HEK293T (cell line): ENCODE measurements at places on chromosomes 11 and 22.

GRCh38 chr11:132347156-132348090, 977.0 kb downstream of the NTM start:
- DNase-seq: no peak

DNA sequence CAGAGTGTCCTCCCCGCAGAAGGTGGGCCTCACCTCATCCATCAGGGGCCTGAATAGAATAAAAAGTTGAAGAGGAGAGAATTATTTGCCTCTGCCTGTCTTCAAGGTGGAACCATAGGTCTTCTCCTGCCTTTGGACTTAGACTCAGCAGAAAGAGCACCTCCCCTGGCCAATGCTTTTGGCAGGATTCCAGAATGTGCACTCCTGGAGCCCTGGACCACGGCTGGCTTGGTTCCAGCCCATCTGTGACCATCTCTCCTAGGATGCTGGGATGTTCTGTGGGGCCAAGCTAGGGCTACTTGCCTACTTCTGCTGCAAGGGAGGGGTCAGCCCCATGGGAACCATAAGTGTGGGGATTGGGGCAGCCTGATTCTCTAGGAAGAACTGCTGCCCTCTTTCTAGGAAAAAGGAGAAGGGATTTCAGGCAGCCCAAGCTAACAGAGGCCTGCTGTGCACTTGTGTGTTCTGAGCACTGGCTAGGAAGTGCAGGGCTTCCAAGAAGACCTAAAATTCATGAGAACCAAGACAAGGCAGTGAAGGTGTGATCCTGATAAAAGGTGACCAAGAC, 32.2 kb upstream of the SHANK2 start:
- DNase-seq: no peak

DNA sequence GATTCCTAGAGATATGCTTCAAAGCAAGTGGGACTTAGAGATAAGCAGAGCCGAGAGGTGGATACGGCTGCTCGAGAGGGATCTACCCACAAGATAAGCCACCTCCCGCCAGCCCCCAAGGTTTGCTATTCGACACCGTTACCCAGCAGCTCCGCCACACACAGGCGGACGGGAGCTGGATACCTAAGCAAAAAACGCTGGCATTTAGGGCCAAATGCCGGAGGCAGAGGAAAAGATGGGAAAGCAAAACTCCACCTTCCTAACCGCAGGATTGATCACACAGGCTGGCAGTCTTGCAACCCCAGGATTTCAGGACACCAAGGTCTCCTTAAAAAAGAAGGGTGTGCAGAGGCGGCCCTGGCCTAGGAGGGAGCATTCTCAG, 709 bp downstream of the FTH1 start:
- peak; percentile 33 for DNase-seq

DNA sequence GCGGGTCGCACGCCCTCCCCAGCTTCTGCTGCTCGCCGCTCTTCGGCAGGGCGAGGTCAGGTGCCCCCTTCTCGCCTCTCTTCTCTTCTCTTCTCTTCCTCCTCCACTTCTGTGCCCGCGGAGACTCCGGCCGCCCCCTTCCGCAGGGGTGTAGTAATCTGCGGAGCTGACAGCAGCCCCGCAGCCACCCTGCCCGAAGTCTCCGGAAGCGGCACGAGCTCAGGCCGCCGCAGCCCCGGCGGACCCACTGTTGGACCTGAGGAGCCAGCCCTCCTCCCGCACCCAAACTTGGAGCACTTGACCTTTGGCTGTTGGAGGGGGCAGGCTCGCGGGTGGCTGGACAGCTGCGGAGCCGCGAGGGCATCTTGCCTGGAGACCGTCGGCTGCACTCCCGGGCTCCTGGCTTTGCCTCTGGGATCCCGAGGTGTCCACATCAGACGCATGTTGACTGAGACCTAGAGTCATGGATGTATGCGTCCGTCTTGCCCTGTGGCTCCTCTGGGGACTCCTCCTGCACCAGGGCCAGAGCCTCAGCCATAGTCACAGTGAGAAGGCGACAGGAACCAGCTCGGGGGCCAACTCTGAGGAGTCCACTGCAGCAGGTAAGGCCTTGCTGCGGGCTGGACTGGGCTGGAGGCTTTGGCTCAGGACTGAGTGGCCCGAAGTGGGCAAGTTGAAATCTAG, 486 bp downstream of the STIM1 start:
- DNase-seq: no peak

DNA sequence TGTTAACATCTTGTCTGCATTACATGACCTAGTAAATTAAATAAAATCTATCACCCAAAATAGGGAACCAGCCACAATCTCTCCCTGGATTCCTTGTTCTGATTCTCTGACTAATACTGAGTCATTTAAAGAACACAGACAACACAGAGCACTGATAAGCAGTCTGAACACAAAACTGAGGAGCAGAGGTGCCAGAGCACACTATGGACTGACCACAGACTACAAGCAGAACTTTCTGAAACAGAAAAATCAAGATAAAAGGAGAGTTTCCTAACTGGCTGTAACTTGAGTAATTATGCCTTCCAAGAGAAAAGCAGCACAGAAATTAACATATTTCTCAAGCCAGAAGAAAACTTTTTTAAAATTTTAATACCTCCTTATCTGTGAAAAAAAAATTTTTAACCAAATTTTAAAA, 128.8 kb downstream of the SGSM3 start:
- no peak for DNase-seq

GRCh38 chr22:32722441-32722840, 79.1 kb upstream of the TIMP3 start:
- DNase-seq: no peak

- DNase-seq: no peak
Measured at GRCh38 chr11:93510196-93510873, 32.9 kb downstream of the SMCO4 start.

GRCh38 chr22:24119476-24119875, 61.8 kb upstream of the SUSD2 start:
- no peak for DNase-seq

- no peak for DNase-seq
Measured at GRCh38 chr11:116693593-116694348, 79.0 kb downstream of the BUD13 start.

- no peak for DNase-seq
Measured at GRCh38 chr22:25748140-25748539, 6.2 kb downstream of the MYO18B start.

- no peak for DNase-seq
Measured at GRCh38 chr11:66346476-66347424, 679 bp downstream of the B4GAT1 start.

DNA sequence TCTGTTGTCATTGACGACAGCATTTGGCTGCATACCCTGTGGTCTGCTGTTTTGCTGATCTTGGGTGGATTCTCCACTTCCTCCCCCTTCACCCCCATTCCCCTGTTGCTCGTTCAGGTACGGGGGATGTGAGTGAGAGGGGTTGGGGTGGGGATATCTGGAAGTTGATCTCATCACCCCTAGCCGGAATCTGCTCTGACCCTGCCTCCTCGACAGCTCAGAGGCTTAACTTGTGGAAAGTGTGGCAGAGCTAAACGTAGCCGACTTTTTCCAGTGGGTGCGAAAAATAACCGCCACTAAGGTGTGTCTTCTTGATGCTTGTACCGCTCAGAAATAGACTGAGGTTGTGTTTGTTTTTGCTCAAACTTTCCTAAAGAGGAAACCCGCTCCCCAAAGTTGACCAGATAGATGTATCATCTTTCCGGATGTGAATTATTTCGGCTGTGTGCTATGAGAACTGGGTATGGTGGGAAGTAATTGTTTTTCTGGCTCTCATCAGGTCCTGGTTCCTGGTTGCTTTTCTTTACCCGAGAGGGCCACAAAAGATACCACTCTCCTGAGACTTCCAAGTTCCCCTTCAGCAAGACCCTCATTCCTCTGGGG, 6.6 kb downstream of the ZBTB16 start:
- no peak for DNase-seq

GRCh38 chr22:48599346-48599745, 1228.3 kb downstream of the BRD1 start:
- no peak for DNase-seq

- DNase-seq: peak; percentile 61
Measured at GRCh38 chr11:32172848-32173834, 82.3 kb downstream of the RCN1 start.

DNA sequence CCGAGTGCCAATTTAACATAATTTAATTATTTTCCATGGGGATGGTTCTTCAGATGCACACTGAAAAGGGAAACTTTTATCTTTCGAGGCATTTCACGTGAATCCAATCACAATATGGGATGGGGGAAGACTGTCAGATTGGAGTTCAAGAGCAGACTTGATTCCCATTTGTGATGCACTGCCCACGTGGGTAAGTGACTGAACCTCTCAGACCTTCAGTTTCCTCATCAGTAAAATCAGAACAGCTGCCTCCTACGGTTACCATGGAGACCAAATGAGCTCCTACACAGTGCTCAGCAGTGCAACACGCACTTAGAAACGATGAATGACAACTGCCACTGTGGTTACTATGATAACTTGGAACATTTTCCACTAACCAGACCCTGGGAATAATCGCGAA, 21.7 kb downstream of the KIAA0930 start:
- DNase-seq: no peak

- no peak for DNase-seq
Measured at GRCh38 chr11:128504486-128504885, 82.9 kb downstream of the ETS1 start.

GRCh38 chr11:120273432-120273831, 33.5 kb downstream of the POU2F3 start:
- DNase-seq: no peak

- DNase-seq: no peak
Measured at GRCh38 chr22:49996119-49996517, 16.4 kb downstream of the IL17REL start.

DNA sequence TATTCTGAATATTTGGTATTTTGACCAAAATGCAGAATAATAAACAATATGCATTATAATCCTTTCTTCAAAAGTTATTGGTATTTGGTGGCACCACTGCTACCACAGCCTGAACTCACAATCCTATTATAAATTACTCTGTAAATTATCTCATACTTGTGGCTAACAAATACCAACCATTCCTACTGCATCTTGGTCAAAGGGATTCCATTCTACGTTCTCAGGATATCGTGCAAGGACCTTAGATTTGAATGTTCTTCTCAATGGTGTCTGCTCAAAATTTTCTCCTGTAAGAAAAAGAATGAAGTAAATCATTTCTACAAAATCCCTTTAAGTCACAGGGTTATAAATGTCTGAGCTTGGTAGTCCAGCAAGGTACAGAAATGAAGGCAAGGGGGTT, 58.7 kb downstream of the DENND5A start:
- DNase-seq: no peak

GRCh38 chr11:79122759-79123158, 318.1 kb downstream of the TENM4 start:
- DNase-seq: no peak

- peak; percentile 71 for DNase-seq
Measured at GRCh38 chr11:63945477-63946163, 6.8 kb downstream of the NAA40 start.

DNA sequence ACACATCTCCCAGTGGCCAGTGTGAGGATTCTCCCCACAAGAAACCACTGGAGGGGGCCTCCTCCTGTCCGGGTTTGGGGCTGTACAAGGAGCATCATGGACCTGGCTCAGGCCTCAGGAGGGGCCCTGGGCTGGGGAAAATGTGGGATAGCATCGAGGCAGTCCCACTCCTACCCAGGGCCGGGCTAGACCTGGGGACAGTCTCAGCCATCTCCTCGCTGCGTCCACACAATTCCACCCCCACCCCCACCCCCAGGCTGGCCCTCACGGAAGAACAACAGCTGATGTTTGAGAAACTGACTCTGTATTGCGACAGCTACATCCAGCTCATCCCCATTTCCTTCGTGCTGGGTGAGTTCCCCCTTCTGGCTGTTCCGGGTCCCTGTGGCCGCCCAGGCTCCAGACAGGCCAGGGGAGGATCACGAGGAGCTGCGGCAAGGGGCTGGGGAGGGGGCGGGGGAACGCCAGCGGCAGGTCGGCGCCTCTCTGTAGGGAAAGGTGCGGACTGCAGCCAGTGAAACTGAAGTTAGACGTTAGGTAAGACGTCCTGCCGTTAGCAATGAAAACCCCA, 4.8 kb downstream of the BEST1 start:
- DNase-seq: peak; percentile 3

GRCh38 chr11:119085437-119085847, 761 bp downstream of the HMBS start:
- no peak for DNase-seq

GRCh38 chr11:44366741-44367140, 56.8 kb upstream of the ALX4 start:
- DNase-seq: no peak

DNA sequence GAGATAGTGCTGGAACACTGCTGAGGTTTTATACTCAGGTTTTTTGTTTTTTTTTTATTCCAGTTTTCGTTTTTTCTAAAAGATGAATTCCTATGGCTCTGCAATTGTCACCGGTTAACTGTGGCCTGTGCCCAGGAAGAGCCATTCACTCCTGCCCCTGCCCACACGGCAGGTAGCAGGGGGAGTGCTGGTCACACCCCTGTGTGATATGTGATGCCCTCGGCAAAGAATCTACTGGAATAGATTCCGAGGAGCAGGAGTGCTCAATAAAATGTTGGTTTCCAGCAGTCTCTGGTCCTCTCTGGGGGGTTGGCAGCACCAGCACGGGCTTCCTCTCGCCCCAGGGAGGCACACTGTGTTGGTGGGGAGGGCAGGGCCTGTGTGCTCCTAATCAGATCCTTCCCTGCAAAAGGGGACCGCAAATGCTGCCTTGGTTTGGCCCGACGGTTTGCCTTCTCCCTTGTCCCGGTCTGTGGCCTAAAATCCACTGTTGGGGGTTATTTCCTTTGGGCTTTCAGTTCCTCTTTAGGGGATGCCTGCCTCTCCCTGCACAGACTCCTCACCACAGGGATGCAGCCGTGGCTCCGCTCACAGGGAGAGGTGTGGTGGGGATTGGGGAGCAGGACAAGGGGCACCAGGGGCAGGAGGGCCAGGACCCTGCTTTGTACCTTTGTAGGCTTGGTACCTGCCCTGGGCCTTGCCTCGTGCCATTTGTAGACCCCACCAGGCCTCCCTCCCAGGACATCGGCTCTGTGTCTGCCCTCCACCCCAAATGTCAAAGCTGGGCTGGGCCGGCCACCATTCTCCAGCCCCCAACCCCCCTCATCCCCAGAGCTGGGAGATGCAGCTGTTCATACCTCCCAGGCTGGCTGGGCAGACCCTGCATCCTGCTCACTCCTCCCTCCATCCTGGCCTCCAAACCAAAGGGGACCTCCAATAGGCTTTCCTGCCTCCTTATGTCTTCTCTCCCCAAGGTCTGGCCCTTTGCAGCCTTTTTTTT, 13.5 kb downstream of the MCAT start:
- DNase-seq: no peak

GRCh38 chr11:125253795-125254525, 89.4 kb downstream of the PKNOX2 start:
- DNase-seq: no peak

GRCh38 chr11:48093795-48094642, 113.7 kb downstream of the PTPRJ start:
- DNase-seq: no peak
